Stimulated activated CD4-positive, alpha-beta T cell treated with anti-CD3 and anti-CD28 coated beads, Interleukin-15, amount 100 ng/mL, for 24 hours (primary cell): ENCODE measurements at places on chromosomes 6 and 20.

DNA sequence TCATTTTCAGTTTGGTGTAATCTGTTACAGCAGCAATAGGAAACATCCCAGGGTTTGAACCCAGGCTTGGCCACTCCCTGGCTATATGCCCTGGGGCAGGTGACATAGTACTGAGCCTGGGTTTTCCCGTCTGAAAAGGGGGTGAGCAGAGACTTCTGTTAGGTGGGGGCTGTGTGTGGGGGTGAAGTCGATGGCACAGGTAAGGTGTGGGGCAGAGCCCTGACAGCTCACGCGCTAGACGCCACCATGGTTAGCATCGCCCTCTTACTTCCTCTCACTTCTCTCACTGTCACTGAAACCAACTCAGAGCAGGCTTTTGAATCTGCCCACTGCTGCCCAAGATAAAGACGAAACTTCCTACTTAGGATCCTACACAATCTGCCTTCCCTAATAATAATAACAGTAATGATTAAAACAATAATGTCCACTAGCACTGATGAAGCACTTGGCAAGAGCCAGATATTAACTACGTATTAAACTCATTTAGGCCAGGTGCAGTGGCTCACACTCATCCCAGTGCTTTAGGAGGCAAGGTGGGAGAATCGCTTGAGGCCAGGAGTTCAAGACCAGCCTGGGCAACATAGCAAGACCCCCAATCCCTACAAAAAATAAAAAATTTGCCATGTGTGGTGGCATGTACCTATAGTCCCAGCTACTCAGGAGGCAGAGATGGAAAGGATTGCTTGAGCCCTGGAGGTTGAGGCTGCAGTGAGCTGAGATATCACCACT is 117.9 kb upstream of the PTPN1 start:
- DNase-seq = no peak

- DNase-seq = no peak
These were observed 70.5 kb upstream of the TPD52L1 start for GRCh38 chr6:125082908-125083683.

DNA sequence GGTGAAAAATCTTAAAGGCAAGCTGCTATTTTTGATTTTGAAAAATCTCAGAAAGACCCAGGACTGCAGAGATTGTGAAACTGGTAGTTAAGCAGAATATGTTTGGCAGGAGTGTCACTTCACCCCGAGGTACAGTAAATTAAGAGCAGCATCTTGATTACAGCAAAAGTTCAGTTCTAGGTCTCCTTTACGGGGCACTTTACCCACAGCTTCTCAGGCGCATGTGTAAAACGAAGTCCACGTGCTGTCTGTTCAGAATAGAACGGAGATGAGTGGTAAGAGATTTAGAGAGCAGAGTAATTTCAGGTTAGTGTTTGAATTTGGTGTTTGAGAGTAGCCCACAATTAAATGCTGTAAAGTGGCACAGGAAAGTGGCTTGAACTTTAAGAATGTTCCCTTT is 84.0 kb downstream of the FARS2 start:
- DNase-seq = no peak

GRCh38 chr6:52392944-52393343 is 27.2 kb upstream of the EFHC1 start:
- DNase-seq = no peak

DNA sequence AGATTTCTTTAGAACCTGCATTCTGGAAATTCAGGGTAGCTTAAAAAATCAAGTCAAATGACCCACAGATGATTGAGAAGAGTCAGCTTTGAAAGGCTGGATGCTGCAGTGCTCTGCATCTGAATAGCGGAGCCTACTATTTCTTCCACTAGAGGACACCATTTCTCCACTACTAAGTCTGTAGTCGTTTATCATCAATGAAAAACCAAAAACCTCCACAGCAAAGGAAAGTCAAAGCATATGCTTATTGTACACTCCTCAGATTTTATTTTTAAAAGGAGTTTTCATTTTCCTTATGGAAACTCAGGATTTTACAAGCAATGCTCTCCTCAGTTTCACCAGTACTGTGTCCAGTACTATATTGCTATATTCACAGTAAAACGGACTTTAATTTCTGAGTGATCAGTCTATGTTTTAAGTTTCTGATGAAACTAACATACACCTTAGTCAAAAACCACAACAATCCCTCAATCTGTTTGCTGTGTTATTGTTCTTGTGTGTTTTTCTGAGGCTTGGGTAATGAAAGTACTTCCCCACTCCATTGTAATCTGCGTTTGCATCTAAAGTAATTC is 50.5 kb upstream of the ENPP5 start:
- DNase-seq = no peak

- DNase-seq = no peak
These were observed 34.0 kb upstream of the TASP1 start for GRCh38 chr20:13672690-13673089.

DNA sequence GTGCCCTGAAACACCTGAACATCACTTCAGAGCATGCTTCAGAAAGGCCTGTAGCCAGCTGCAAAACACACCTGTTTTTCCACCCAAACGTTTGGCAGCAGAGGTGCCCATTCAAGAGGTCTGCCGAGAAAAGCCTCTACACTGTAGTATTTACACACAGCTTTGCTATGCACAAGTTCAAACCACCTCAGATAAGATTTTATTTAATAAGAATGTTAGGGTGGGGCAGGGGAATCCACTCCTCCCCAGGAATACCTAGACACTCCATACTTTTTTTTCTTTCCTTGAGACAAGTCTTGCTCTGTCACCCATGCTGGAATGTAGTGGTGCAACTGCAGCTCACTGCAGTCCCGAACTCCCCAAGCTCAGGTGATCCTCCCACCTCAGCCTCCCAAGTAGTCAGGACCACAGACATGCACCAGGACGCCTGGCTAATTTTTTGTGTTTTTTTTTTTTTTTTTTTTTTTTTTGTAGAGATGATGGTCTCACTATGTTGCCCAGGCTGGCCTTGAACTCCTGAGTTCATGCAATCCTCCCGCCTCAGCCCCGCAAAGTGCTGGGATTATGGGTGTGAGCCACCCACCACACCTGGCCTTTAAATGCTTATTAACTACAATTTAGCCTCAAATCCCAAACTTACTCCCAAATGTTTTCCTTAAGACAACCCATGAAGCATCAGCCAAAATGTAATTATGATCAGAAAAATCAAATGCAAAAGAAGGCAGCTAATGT is 9.7 kb downstream of the MRPL14 start:
- DNase-seq = no peak

DNA sequence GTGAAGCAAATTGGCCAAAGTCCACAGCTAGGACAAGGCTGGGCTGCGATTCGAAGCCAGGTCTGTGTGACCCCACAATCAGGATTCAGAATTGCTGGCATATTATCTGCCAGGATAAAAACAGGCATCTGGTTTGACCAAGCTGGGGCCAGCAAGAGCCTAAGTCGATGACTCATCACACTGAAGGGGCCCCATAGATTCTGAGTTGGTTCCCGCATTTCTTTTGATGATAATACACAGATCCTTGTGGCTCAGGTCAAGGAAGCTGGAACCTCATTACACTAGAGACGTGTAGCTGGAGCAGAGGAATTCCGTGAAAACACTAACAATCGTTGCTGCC is 6.5 kb downstream of the KCNB1 start:
- no peak for DNase-seq

DNA sequence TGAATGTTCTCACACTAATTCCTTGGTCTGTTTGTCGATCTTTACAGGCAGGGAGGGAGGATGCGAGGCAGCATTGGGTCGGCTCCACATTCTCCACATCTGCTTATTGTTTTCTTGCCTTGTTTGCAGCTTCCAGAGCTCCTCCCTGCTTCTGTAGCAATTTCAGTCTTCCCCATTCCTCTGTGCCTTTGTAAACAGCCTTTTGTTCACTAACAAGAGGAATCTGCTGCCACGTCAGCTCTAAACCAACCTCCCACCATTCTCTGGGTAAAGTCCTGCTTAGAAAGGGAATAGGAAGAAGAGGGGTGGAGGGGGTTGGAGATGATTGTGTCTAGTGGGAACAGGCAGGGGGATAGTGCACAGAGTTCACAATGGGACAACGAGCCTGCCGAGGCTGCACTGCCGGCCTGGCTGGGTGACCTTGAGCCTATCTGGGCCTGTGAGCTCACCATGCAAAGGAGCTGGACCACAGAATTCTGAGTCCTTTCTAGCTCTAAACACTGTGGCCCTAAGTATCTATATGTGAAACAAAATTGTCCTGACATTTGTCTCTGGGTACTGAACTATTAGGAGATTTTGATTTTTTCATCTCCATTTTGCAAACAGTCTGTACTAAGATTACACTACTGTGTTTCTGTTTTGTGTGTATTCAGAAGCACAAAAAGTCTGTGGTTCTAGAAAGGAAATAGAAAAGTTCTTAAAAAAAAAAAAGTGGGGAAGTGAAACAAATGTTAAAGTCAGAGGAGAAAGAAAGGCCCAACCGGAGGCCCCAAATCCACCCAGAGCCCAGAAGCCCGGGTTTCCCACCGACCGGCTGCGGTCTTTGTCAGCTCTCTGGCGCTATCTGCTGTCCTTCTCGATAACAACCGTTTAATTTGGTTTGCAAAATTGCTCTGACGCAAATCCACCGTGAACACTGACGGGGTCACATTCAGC is 1.4 kb upstream of the PRND start:
- DNase-seq = peak; percentile 77
